Omental fat pad (tissue), 4 donors: ENCODE measurements at places on chromosomes 7 and 10. TPM values are rescaled to one million over a fixed set of nuclear protein-coding genes. Genes with fewer than 3 reads are reported as not detected.

GRCh38 chr10:56266120-56266519, 94.9 kb downstream of the ZWINT start:
- no peak for DNase-seq

GRCh38 chr10:77626266-77626935, 11.2 kb downstream of the KCNMA1 start:
- no peak for DNase-seq

GRCh38 chr10:18542832-18543231, 108.6 kb downstream of the NSUN6 start:
- DNase-seq = no peak

- no peak for DNase-seq
Observed at GRCh38 chr7:145691377-145691914, 425.2 kb upstream of the CNTNAP2 start.

The NKX1-2 gene
- not detected for total RNA-seq

DNA sequence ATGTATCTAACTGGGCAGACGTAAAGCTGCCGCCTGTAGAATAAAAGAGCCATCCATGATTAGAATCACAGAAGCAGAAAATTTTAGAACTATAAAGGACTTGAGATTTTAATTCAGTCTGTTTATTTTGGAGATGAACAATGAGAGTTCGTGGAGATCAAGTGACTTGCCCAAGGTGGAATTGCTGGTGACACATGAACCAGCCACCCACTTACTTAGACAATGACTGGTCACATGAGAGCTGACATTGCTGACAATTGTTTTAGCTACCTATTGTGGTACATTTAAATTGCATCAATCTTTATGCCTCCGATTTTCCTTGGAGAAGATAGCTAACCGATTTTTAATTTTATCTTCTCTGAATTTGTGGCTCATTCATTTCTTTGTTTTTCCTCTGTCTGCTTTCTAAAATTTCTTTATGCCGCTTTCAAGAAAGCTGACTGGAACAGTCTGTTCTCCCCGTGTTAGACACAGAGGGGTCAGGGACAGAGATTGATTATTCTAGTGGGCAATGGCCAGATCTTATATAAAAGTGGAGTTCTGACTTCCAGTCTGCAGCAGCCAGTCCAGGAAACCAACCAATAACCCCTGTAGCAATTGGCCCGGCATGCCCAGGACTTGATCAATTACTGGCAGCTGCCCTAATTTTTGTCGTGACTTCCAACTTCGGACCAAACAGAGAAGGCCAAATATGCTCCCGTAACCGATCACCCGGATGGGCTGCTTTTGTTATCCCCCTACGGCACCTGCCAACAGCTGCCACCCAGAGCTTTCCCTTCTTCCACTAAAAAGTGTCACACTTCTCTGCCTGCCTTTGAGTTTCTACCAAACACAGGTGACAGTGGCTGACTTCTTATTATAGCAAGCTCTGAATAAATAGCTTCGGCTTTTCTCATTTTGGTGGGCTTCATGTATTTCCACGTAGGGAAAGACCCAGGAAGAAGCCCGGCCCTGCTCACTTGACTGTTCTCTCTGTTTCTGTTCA, 241.6 kb downstream of the CAMK1D start:
- no peak for DNase-seq

DNA sequence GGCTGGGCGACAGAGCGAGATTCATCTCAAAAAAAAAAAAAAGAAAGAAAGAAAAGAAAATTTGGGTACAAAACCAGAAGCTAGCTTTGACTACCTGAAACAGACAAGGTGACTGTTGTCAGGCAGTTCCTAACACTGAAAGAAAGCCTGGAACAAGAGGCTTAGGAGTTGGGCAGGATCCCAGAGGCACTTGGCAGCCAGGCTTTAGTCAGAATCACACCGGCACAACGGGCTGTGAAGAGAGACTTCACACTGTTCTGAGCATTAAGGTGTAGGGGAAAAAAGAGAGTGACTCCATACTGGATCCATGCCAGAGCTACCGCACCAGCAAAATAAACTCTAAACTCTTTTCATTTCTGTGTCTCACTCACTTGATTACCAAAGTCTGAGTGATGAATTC, 130.8 kb downstream of the ZNF467 start:
- no peak for DNase-seq

- DNase-seq = no peak
Observed at GRCh38 chr10:90847436-90847835, 10.4 kb downstream of the HTR7 start.

GRCh38 chr10:61989995-61990760, 88.7 kb downstream of the ARID5B start:
- DNase-seq = no peak

- no peak for DNase-seq
Observed at GRCh38 chr10:19578571-19578970, 237.7 kb upstream of the PLXDC2 start.

GRCh38 chr10:12501841-12502525, 152.6 kb downstream of the CAMK1D start:
- DNase-seq = no peak

The GPR26 gene
- total RNA-seq = not detected

The DCLRE1A gene
- 3.9 TPM for total RNA-seq

- DNase-seq = no peak
Observed at GRCh38 chr7:139099172-139099947, 10.2 kb downstream of the ZC3HAV1 start.

The CCDC146 gene
- 7.2 TPM for total RNA-seq

The FEZF1 gene
- not detected for total RNA-seq

The COL13A1 gene
- total RNA-seq = not detected

The OPN4 gene
- not detected for total RNA-seq

The COBL gene
- 26.9 TPM for total RNA-seq

DNA sequence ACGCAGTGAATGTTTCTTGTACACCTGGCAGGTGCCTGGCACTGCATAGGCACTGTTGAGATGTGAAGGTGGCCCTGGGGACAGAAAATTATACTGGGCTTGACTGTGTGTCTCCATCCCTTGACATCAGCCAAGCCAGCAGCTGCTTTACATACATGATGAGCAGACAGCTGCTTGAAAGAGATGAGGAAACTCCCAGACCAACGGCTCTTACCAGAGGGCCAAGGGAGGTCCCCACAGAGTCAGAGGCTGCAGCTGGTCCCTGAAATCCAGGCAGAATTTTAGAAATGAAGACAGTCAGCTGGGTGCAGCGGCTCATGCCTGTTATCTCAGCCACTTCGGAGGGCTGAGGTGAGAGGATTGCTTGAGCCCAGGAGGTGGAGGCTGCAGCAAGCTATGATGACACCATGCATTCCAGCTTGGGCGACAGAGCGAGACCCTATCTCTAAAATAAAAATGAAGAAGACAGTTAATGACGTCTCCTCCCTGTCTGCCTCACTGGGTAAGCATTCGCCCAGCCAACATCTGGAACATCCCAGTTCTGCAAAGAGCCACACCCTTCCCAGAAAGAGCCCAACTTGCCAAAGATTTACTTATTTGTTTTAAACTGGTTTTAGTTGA, 17.6 kb downstream of the LIMK1 start:
- DNase-seq = no peak

The CTAGE15 gene
- total RNA-seq = not detected

The HHEX gene
- 9.8 TPM for total RNA-seq

- DNase-seq = no peak
Observed at GRCh38 chr7:98733036-98733435, 116.0 kb downstream of the NPTX2 start.

The CYP2C8 gene
- total RNA-seq = 0.46 TPM

The RASA4B gene
- total RNA-seq = 8.0 TPM

DNA sequence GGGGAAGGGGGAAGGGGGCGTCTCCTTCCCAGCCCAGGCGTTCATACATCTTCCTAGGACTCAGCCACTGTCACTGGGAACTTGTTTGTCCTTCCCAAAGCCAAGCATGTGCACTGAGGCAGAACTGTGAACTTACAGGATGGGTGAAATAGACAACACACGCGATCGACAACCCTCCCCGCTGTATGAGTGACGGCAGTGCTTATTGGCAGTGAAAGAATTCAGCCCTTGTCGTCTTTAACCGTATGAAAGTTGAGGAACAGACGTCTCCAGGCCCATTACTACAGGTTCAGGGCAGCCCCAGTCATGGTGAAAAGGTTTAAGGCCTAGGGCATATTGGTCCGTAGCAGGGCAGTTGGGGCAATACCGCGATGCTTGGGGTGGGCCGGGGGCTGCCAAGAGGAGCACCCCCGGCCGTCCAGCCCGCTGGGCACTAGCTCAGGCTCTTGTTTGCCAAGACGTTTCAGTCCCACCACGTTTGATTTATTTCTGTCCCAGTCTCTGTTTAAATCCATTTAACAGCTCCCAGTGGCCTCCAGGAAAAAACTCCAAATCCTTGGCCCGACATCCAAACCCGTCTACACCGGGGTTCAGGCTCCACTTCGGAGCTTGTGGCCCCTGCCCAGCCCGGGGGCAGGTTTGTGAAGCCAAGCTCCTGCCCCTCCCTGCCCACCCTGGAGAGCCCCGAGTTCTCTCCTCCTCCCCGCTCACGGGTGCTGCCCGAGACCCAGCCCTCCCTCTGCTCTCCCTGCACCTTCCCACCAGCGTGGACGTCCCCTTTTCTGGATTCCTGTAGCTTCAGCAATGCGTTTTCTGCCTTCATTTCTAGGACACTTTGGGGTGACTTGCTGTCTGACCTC, 159.8 kb downstream of the DNAJB6 start:
- DNase-seq = no peak

- DNase-seq = no peak
Observed at GRCh38 chr7:139752604-139753003, 25.2 kb downstream of the HIPK2 start.

The FERD3L gene
- total RNA-seq = not detected

- DNase-seq = no peak
Observed at GRCh38 chr7:52473756-52474155, 561.7 kb upstream of the POM121L12 start.

GRCh38 chr10:103510046-103510685, 16.7 kb downstream of the NEURL1 start:
- no peak for DNase-seq

DNA sequence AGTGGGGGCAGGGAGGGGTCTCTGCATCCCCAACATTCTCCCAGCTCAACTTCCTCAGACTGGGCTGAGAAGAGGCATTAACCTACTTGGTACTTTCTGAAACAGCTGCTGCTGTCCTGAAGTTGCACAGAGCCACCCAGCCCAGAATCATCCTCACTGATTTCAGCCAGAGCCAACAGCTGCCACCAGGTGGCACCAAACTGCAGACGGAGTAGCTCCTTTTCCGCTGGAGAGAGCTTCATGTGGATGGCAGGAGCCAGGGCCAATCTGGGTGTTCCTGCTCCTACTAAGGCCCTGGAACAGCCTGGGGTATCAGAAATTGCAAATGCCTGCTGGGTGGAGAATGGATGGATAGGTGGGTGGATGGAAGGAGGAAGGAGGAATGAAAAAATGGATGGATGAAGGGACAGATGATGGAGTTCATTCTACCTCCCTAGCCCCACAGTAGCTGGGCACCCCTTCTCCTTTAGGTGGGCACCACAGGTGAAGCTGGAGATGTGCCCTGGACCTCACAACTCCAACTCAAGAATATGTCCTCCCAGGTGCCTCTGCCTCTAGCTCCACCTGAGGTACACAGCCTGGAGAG, 11.8 kb upstream of the DRGX start:
- peak; percentile 83 for DNase-seq

The ZNF282 gene
- total RNA-seq = 10.6 TPM

The HPS1 gene
- 39.0 TPM for total RNA-seq

DNA sequence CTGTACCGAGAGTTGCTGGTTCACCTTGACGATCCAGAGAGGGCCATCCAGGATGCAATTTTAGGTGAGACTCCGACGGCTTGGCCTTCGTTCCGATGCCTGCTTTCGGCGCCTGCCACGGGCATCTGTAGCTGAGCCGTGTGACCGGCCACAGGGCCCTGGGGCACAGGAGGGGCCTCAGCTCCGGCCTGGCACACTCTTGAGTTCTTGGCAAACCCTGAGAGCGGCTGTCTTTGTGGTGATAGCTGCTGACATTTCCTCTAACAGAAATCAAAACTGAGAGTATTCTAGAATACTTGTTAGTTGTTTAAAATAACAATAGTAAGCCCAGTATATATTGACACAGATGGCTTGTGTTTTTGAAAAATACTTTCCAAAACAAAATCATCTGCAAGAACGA, 52.2 kb upstream of the SUN1 start:
- no peak for DNase-seq

DNA sequence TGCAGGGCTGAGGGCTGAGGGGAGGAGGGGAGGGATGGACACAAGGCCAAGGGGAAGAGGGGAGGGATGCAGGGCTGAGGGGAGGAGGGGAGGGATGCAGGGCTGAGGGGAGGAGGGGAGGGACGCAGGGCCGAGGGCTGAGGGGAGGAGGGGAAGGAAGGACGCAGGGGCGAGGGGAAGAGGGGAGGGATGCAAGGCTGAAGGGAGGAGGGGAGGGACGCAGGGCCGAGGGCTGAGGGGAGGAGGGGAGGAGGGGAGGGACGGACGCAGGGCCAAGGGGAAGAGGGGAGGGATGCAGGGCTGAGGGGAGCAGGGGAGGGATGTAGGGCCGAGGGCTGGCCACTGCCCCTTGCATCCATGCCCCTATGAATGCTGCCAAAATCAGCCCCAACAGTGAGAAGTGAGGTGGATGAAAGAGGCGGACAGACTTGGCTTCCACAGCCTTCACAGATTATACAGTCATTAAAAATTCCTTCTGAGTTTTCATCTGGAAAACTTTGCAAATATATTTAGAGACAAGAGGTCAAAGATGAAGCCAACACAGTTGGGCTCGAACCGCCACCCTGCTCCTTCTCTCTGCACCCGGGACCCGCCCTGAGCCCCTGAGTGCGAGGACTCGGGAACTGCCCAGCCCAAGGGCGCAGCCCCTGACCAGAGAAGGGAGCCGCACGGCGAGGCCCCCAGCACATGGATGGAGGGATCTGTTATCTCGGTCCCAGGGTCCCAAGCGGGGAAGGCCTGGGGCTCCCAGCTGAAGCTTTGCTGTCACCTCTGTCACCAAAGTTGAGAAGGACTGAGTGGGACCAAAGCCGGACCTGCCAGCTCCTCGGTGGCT, 65.8 kb downstream of the DIP2C start:
- DNase-seq = no peak

DNA sequence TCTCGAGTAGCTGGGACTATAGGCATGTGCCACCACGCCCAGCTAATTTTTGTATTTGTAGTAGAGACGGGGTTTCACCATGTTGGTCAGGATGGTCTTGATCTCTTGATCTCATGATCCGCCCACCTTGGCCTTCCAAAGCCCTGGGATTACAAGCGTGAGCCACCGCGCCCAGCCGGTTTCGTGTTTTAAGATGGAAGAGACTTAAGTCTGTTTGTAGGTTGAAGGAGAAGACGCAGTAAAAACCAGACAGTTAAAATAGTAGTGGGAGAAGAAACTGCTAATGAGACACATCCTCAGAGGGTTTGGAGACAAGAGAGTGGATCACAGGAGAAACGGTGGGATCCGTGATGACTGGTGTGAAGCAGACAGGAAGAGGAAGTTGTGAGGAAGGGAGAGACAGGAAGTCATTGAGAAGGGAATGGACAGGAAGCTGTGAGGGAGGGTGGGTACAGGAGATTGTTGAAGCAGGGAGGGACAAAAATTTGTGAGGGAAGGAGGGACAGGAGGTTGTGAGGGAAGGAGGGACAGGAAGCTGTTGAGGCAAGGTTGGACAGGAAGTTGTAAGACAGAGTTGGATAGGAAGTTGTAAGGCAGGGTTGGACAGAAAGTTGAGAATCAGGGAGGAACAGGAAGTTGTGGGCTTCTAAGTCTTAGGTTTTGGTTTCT, 115.5 kb downstream of the WDFY4 start:
- no peak for DNase-seq

- no peak for DNase-seq
Observed at GRCh38 chr10:119962837-119963236, 70.3 kb downstream of the SEC23IP start.

GRCh38 chr10:89475125-89475524, 60.3 kb downstream of the SLC16A12 start:
- DNase-seq = no peak
